ENCODE measurements at places on chromosomes 4 and X.

DNA sequence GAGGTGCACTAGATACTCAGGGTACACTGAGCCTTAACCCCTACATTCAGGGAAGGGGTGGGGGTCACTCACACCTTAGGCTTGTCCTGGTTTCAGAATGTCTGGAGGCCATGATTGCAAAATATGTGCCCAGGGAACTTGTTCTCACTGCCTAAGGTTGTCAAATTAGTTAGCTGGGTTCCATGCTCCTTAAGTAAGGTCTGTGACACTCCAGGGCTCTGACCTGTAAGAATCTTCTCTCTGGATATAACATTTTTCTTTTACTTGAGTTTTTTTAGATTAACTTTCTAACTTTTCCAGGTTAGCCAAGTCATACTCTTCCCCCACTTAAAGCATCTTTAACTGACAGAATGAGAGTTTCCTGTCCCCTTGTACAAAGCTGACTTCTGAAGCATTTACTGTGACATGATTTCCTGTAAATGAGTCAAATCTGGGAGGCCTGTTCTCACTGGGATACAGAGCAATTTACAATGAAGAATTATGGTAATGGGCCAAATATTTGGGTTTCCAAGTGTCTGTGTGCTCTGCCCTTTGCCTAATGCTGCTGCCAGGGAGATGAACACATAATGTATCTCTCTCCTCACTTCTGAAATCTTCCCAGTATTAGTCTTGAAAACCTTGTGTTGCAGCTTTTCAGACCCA, 101.7 kb downstream of the GATB start:
- no peak for DNase-seq

DNA sequence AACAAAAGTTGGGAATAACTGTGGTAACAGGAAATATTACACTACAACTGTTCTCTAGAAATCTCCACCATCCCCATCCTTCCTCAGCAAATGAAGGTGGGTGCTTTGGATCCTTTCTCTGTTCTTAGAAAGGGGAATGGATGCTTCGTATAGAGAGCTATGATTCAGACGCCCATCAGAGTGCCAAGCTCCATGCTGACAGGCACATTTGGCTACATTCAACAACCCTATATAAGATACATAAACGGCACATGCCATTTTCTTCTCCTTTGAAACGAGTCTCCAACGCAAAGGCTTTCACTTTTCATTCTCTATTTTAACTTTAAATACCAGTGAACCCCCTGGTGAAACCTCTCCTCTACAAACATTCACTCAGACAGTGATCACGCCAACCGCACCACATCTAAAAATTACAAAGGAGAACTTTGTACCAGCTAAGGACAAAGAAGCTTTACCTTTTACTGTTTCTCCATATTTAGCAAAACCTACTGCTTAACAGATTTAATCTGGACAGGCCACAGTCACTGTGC, 172.5 kb downstream of the TSPAN5 start:
- no peak for DNase-seq

DNA sequence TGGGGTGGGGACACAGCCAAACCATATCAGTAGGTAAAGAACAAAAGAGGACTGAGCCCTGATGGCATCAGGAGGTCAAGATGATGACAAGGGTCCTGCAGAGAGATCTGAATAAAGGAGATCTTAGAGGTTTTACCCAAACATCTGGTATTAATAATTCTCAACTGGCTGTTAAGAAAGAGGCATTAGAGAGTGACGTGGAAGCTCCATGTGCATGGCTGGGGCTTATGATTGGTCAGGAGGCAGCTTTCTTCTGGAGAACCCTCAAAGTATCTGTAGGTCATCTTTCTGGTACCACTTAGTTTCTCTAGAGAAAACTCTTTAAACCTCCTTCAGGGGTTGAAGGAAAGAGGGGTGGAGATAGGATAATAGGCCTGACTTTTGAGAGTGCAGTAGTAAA, 18.7 kb downstream of the MGST2 start:
- DNase-seq, result no peak

DNA sequence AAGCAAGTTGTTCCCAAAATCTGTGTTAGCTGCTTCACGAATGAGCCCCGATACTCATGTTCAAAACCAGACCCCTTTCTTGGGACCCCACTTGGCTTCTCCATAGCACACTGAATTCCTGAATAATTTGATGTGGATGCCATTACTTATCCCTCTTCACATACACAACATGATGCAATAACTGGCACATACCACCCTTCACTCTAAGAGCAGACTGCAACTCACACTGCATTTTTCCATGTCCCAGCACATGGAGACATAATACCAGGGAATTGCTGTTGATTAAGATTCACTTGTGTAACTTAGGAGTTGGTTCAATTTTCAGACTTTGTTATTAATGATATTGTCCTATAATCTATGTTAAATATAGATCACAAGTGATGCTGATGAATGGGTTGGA, 213.4 kb downstream of the MAML3 start:
- DNase-seq, result no peak

DNA sequence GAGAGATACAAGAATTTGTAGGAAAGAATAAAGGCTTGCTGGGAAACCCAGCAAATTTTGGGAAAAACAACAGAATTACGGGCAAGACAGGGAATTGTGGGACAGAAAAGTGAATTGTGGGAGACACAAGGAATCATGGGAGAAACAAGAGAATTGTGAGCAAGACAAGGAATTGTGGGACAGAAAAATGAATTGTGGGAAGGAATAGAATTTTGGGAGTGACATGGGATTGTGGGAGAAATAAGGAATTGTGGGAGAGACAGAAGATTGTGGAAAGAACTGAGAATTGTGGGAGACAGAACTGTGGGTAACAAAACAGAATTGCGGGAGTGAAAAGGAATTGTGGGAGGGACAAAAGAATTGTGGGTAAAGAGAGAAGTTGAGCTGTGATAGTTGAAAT, 1.2 kb upstream of the HCCS start:
- DNase-seq, result no peak

DNA sequence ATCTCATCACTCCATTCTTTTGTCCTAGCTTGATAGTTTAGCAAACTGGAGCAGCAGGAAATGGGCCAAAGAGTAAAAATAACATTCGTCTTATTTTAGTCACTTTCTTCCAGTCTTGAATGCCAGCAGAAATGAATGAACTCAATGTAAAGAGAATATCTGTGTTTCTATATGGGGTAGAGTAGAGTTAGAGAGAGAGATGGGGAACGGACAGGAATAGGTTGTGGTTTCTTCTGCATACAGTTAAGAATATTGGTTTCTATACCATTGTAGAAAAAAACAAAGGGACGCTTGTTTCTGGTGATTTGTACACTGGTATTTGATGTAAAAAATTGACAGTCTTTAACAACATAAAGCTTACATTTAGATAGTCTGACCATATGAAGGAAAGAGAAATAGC, 8.9 kb downstream of the GPR174 start:
- DNase-seq, result no peak

- DNase-seq, result no peak
Observed at GRCh38 chrX:134443461-134443860, 16.5 kb upstream of the HPRT1 start.
